ENCODE measurements at places on chromosomes 5 and 9.

GRCh38 chr5:124901081-124901480 is 154.6 kb upstream of the ZNF608 start:
- DNase-seq = no peak

DNA sequence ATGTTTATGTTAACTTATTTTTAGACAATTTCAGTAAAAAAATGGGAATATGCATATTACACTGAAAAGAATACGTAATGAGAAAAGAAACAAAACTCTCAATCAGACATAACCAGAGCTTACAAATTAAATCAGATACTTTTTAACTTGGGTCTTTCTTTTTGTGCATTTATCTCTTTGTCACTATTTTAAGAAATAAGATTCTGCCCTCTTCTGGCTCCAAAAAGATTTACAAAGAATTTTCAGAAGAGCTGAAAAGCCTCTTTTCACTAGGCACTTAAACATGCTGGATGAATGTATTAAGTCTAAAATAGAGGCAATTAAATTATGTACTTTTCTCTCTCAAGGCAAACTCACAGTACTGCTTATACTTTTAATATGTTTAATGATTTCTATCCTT is 55.5 kb downstream of the CEP120 start:
- no peak for DNase-seq

DNA sequence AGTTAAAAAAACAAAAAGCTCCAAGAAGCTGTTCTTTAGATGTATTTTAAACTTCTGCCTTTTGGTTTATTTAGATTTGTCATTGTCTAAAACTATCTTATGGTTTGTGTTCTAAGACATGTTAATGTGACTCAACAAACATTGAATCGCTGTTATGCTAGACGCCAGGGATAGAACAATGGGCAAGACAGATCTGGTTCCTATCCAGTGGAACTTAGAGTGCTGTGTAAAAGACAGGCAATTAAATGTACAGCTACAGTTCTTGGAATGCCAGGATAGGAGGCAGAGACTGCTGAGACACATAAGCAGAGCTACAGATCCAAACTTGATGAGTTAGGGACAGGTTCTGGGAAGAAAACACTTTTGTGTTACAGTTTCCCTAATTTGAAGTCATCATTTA is 22.4 kb downstream of the LYRM7 start:
- DNase-seq = no peak

DNA sequence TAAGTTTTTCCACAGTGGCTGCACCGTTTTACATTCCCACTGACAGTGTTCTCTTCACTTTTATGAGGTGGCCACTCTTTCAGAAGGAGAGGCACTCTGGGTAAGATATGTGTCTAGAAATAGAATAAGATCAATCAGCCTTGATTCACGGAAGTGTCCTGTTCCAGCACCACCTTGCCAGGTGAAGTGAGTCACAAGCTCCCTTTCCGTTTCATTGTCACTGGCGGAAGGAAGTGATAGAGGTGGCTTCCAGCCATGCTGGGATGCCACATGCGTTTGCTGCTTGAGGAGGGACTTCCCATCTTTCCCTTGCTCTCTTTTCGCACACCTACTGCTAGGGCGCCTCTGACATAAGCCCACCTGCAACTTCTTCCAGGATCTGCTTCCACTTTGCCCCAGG is 217.1 kb downstream of the PIK3R1 start:
- DNase-seq = no peak

GRCh38 chr9:109923806-109924205 is 143.8 kb downstream of the PALM2AKAP2 start:
- no peak for DNase-seq

DNA sequence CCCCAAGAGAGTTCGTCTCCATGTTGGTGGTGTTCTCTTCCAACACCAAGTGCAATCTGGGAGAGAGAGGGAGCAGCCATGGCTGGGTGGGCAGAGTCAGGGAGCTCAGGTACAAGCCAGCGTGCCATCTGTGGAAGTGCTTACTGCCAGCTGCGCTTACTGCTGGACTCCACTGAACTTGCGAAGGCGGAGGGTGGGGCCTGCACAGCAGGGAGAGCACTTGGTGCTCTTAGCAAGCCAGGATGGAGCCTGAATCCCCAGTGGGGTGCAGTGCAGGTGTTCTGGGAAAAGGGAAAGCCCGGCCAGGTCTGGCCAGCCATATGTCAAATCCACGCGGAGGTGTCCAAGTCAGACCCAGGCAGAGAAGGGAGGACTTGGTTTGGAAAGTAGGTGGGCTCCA is 142.0 kb downstream of the FANCC start:
- DNase-seq = no peak

GRCh38 chr9:131759017-131759647 is 19.3 kb upstream of the RAPGEF1 start:
- no peak for DNase-seq

- no peak for DNase-seq
Measured at GRCh38 chr9:36632892-36633291, 60.2 kb downstream of the MELK start.

- DNase-seq = peak; percentile 94
Measured at GRCh38 chr5:181221792-181222629, 1.1 kb upstream of the TRIM41 start.

GRCh38 chr5:95668728-95669127 is 14.1 kb downstream of the SPATA9 start:
- DNase-seq = no peak

GRCh38 chr9:86695910-86696424 is 251.3 kb downstream of the GAS1 start:
- no peak for DNase-seq

- DNase-seq = no peak
Measured at GRCh38 chr5:172009536-172010270, 3.3 kb upstream of the FBXW11 start.

DNA sequence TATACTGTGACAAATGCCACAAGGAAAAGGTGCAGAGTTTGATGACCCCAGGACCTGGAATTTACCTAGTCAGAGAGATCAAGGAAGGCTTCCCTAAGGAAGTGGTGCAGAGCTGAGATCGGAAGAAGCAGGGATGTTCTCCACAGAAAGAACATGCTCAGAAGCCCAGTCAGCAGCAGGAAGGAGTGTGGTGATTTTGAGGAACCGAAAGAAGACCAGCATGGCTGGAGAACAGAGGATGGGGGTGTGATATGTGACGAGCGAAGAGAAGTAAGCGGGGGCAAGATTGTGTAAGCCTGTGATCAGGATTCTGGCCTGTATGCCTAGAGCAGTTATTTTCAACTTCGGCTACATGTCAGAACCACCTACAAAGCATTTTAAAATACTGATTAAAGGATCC is 18.7 kb upstream of the PIK3R1 start:
- DNase-seq = no peak

- no peak for DNase-seq
Measured at GRCh38 chr5:36688722-36689121, 82.3 kb downstream of the SLC1A3 start.
